ENCODE measurements at places on chromosomes 2 and 18.

- DNase-seq = no peak
These were observed 19.0 kb downstream of the DIPK1C start for GRCh38 chr18:74438091-74438490.

- DNase-seq = no peak
These were observed 226.2 kb downstream of the TPGS2 start for GRCh38 chr18:36602620-36603019.

GRCh38 chr2:94990956-94991355 lies 34.6 kb upstream of the MAL start:
- DNase-seq = no peak

DNA sequence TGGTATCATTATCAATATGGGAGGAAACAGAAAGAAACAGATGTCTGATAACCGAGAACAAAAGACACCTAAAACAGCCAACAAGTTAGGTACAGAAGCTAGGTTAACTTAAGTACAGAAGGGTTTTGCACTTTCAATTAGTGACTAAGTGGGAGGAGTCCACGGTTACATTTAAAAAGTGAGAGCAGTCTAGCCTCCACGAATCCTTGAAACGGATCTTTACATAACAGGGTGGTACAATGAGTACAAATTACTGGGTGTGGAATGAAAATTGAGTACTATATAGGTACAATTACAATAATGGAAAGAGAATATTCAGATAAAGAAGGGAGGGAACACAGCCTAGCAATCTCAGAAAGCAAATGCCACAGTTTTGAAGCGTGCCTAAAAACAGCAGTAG lies 76.6 kb downstream of the TLK1 start:
- DNase-seq = no peak

- DNase-seq = no peak
These were observed 756 bp upstream of the NAGK start for GRCh38 chr2:71067567-71068217.

DNA sequence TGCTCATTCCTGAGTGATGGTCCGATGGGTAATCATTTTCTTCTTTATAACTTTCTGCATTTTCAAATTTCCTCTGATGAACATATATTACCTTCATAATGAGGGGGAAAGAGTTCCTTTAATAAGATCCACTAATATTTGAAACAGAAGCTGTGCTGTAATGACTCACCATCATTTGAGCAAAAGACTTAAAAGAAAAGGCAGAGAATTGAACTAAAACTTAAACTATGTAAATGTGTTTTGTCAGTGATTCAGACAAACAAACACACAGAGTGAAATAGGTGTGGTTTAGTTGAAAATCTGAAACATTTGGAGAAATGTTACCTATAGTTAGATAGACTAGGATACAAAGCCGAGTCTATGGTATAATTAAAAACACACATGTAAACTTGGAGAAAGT lies 209.6 kb downstream of the STK39 start:
- DNase-seq = no peak

DNA sequence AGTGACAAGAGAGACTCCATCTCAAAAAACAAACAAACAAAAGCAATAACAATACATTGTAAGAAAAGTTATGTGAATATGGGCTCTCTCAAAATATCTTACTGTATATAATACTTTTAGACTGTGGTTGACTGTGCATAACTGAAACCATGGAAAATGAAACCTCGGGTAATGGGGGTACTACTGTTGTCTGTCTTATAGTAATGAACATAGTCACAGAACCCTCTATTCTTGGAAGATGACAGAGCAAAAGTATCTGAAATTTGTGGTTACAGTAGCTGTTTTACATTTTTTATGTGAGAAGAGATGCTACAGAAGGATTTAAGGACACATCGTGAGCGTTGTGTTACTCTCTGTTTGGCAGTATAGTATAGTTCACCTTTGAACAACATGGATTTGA lies 60.5 kb downstream of the MAP4K4 start:
- DNase-seq = no peak

DNA sequence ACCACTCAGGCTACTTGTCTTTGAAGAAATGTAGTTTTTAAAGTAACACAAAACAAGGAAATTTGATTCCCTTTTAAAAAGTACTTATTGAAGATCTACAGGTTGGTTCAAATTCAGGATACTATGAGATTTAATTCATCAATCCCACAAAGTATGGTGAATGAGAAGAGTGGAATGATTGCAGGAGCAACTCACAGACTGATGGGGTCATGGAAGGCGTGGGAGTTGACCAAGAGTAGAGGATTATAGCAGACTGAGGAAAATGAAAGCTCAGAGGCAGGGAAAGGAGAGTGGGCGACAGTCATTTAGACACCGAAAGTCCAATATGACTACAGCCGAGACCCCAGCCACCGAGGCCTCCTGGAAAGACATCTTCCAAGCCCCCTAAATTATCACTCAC lies 12.5 kb upstream of the DAPL1 start:
- DNase-seq = no peak

- DNase-seq = peak; percentile 32
These were observed 580 bp upstream of the NDUFV2 start for GRCh38 chr18:9101730-9102507.

- no peak for DNase-seq
These were observed 100.1 kb upstream of the TRIB2 start for GRCh38 chr2:12616456-12617156.

GRCh38 chr18:58662118-58662517 lies 9.1 kb upstream of the MALT1 start:
- DNase-seq = no peak

GRCh38 chr18:79384834-79385233 lies 10.9 kb upstream of the NFATC1 start:
- DNase-seq = no peak
